ELR (cell line): ENCODE measurements at places on chromosomes 1 and 21.

GRCh38 chr1:14113841-14114567 is 414.0 kb downstream of the PRDM2 start:
- no peak for DNase-seq

DNA sequence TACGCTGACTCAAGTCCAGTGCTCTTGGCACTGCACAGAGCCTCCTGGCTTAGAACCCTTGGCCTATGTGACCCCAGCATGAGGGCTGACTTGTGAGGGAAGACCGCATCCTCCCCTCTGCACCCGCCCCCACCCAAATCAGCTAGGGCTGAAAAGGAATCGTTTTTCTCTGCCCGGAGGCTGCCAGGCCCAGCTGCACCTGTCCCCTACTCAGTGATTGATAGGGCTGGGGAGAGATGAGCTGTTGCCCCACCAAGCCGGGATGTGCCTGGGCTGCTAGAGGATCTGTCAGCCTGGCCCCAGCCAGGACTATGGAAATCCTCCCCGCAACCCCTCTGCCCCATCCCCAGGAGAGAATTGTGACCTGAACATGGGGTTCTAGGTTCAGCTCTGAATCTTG is 20.6 kb downstream of the MYOG start:
- DNase-seq: no peak

GRCh38 chr1:154418062-154418921 is 13.1 kb downstream of the IL6R start:
- no peak for DNase-seq

- DNase-seq: no peak
These were observed 26.1 kb downstream of the SLC19A1 start for GRCh38 chr21:45516071-45516670.

DNA sequence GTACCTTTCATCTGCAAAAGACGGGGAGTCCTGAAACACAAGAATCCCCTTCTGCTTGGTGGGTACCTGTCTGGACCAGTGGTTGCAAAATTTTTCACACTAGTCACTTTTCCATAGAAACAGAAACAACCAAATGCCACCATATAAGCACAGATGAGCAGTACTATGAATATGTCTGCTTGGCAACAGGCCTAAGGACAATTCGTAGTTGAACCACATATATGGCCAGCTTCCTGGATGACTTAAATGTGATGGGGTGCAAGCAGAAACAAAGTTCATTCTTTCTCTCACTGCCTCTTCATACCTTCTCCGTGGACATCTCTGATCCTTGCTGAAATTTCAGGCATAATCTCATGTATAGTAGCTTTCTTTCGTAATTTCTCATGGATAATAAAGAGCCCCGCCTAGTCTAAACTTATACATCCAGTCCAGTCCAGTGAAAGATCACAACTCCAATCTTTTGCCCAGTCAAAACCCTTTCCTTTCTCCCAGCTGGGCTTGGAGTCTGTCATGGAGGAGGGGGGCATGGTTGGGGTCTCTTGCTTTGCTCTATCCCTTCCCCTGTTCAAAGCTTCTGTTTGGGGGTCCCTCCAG is 7.0 kb downstream of the FCAMR start:
- DNase-seq: peak; percentile 11

DNA sequence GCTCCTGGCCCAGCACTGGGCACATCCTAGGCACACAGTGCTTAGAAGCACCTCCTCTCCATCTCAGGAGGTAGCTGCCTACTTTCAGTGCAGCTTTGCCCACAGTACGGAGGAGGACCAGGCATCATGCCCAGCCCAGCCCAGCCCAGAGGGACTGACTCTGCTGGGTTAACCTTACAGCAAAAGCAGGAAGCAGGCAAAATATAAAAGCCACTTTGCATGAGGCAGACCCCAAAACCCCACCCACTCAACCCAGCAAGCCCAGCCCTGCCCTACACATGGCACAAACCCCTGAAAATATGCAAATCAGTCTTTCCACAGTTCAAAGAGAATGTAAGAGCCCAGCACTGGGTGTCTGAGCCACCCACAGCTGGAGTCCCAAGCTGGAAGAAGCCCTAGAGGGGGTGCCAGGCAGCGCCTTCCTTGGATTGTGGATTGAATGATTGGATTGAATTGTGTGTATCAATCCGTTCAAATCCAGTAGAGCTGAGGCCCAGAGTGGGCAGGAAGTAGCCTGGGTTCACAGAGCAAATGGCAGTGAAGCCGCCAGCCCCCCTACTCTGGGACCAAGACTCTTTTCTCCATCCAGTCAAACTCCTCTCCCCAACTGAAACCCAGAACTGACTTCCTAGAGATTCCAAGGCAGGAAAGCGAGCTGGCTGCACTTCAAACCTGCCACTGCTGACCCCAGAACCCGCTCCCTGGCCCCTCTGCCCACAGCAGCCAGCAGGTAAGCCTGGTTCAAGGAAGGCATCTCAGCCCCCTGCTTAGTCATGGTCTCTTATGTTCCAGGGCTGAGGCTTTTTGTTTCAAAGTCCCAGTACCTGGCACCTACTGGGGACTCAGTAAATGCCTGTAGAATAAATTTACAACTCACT is 117.7 kb downstream of the LACTBL1 start:
- DNase-seq: no peak

DNA sequence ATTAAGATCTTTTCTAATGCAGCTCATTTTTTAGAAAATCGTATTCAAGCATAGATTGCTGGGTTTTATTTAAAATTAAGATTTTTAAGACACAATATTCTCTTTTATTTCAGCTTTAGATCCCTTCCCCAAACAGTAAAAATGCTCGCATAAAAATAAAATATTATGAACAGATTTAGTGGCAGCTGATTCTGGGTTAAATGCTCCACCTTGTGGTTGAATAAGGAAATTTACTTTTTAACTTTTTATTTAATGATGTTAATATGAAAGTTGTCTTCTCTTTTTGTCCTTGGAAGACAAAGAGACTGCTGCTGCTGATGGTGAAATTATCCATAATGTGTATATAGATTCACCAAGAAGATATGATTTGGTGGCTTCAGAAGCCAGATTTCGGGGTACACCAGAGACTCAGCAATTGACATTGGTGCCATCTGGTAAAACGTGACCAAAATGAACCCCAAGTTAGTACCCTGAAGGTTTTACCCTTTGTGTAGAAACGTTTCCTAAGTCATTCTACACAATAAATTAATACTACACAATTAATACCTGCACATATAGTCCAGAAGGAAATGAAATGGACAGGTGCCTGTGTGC is 128.0 kb downstream of the ADAMTS1 start:
- peak; percentile 48 for DNase-seq

- no peak for DNase-seq
These were observed 112.3 kb downstream of the DDX20 start for GRCh38 chr1:111867868-111868440.

DNA sequence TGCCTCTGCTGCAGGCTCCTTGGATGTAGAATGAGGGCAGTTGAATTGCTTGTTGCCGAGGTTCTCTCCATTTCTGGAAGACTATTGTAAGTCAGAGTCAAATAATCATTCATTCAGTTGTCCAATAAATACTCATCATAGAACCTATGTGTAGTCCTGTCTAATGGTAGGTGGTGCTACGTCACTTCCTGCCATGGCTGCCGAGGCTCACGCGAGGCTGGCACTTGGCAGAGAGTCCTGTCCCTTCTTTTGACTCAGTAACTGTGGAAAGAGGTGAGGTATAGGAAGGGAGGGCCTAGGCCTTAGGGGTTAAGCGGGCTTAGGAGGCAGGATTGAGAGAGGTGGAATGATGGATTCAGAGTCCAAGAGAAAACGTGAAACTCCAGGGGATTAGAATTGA is 9.7 kb downstream of the ADARB1 start:
- no peak for DNase-seq

GRCh38 chr21:34916446-34916845 is 132.7 kb downstream of the RUNX1 start:
- peak; percentile 62 for DNase-seq

GRCh38 chr1:22488319-22488718 is 36.7 kb downstream of the ZBTB40 start:
- DNase-seq: peak; percentile 2

GRCh38 chr1:47013293-47013692 is 10.2 kb upstream of the CYP4X1 start:
- DNase-seq: no peak

GRCh38 chr1:168139070-168139469 is 2.3 kb upstream of the GPR161 start:
- no peak for DNase-seq

DNA sequence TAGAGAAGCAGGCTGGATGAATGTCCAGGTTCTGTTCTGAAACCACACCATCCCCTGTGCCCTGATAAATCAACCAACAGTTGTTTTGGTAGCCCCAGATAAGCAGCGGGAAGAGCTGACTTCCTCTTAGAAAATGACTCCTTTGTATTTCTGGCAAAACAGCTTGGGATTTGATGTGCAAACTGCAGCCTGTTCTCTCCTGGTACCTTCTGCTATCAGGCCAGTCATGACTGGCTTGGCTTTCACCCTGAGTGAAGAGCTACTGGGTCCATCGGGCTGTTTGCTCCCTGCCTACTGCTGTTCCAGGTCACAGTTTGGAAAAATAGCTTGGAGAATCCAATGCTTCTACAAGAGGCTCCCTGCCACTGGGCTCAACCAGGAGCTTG is 116.8 kb downstream of the DTL start:
- no peak for DNase-seq

GRCh38 chr1:5147806-5148205 is 493.4 kb downstream of the AJAP1 start:
- no peak for DNase-seq

GRCh38 chr1:27554759-27555699 is 48.9 kb downstream of the AHDC1 start:
- no peak for DNase-seq

- DNase-seq: no peak
These were observed 1234.8 kb downstream of the MRPL39 start for GRCh38 chr21:24372506-24372905.

DNA sequence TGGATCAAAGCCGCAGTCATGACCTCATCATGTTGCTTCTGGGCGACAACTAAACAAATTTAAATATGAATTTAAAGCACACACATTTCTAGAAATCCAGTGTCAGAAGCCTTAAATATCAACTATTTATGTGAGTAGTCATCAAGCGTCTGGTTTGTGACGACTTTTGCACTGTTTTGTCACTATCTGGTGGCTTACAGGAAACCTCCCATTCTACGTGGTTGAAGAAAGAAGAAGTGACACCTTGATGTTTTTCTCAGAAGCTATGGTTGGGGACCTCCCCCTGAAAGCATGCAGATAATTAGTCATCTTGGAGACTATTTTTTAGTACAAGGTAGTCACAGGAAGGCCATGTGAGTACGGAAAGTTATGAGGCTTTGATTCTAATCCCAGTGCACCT is 58.5 kb downstream of the TENT5C start:
- DNase-seq: no peak

DNA sequence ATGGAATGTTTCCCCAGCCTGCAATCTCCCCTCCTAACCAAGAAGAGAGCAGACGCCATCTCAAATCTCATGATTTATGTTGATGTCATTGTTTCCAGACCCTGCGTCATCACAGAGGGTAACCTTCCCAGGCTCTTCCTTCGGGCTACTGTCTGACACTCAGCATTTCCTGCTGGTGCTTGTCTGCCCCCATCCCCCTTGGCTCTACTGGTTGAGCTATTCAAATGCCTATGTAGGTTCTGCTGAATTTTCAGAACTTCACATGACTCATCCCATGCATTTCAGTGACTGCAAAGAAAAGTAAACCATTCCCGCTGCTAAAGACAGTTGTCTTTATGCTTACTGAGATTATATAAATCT is 24.8 kb upstream of the ITPKB start:
- DNase-seq: peak; percentile 97

DNA sequence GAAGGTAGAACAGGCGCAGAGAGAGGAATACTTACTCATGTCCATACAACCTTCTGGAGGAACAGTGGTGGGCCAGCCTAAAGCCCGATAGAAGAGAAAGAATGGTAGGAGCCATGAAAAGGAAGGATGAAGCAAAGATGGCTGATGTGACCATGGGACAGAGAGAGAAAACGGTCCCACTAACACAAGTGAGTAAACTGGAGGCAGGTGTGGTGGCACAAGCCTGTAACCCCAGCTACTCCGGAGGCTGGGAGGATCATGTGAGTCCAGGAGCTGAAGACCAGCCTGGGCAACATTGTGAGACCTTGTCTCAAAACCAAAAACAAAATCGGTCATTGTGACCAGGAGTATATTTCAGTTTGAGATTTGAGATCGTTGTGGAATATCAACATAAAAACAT is 49.4 kb downstream of the C1orf198 start:
- no peak for DNase-seq

DNA sequence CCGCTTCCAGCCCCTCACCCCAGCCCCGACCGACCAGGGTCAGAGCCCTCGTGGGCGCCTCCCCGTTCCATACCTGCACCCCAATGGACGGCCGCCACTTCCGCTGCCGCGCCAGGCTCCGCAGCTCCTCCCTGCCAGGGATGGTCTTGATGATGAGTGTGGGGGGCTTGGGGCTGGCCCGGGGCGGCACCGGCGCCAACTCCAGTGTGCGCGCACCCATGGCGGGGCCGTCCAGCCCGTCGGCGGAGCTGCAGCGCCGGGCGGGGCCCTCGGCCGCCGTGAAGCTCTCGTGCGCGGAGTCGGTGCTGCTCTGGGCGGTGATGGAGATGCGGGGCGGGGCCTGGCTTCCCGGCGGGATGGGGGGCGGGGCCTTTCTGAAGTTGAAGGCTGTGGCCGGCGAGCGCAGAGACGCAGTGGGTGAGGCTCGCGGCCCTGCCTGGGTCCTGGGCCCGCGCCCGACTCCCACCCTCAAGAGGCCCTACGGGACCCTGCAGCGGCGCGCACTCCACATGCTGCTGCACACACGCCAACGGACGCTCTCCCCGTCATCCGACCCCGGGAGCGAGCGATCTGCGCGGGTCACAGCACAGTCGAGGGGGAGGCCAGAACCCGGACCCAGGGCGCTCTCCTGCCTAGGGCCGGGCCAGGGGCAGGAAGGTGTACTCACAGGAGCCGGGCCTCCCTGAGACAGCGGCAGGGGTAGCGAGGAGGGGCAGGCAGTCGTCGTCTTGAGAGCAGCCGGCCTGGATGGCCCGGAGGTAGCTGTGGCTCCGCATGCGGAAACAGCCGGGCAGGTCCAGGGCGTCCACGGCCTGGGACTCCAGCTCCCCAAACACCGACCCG is 26.1 kb upstream of the SMIM12 start:
- DNase-seq: peak; percentile 13
